ENCODE measurements at places on chromosomes 16 and 17. TPM values are rescaled to one million over a fixed set of nuclear protein-coding genes. Genes with fewer than 3 reads are reported as not detected.

The CACNG5 gene
- total RNA-seq: not detected

The ANKS4B gene
- not detected for total RNA-seq

The CCDC144A gene
- 10.9 TPM for total RNA-seq

The GRAP gene
- 0.33 TPM for total RNA-seq

The CRHR1 gene
- not detected for total RNA-seq

All from smooth muscle cell of trachea (primary cell).